Adipocyte (in vitro differentiated cells): ENCODE measurements at places on chromosomes 4 and X.
A peak's percentile ranks its signal among the peaks of the same experiment; 100 is the strongest.

DNA sequence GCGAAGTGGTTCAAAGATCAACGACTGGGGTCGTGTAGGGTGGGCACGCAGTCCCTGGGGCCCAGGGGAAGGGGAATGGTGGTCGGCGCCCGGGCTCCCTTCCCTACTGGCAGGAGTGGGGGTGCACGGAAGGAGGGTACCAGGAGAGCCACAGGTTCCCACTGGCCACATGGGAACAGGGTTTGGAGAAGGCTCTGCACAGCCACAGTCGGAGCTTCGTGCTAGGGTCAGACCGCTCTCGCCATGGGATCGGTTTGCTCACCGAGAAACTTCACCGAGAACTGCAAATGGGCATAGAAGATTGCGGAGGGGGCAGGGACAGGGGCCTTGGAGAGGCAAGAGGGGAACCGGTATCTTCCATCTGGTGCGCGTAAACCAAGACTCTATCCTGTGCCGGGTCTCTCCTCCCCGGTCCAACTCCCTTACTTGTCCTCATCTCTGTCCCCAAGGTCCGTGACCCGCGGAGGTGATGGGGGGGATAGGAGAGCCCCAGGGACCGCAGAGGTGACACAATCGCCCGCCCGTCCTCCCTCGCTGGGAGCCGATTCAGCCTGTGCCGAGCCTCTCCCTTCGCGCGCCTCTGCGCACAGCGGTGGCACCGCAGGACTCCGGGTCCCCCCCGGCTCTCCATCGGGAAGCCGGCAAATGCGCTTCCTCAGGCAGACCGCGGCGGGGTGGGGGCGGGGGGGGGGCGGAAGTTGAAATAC lies 1.0 kb downstream of the SCD5 start:
- DNase-seq: peak; percentile 69

- no peak for DNase-seq
Measured at GRCh38 chrX:80576806-80577533, 156.7 kb downstream of the TENT5D start.

DNA sequence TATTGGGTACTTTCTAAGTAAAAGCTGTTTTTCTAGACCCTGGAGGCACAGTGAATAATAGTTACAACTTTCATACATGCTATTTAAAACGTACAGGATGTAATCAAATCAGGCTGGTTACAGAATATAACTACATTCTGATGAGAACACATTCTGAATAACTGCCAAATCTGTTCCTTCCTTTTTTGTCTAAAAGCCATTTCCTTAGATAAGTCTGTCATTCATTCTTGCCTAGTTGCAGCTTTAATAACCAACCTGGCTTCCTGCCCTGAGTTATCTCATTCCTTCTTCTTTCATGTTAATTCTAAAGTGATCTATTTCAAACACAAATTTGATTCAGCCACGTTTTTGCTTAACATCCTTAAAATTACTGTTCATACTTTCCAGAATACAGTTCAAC lies 189.7 kb upstream of the ITM2A start:
- DNase-seq: no peak

GRCh38 chrX:103737696-103738095 lies 27.0 kb downstream of the TMEM31 start:
- DNase-seq: no peak

DNA sequence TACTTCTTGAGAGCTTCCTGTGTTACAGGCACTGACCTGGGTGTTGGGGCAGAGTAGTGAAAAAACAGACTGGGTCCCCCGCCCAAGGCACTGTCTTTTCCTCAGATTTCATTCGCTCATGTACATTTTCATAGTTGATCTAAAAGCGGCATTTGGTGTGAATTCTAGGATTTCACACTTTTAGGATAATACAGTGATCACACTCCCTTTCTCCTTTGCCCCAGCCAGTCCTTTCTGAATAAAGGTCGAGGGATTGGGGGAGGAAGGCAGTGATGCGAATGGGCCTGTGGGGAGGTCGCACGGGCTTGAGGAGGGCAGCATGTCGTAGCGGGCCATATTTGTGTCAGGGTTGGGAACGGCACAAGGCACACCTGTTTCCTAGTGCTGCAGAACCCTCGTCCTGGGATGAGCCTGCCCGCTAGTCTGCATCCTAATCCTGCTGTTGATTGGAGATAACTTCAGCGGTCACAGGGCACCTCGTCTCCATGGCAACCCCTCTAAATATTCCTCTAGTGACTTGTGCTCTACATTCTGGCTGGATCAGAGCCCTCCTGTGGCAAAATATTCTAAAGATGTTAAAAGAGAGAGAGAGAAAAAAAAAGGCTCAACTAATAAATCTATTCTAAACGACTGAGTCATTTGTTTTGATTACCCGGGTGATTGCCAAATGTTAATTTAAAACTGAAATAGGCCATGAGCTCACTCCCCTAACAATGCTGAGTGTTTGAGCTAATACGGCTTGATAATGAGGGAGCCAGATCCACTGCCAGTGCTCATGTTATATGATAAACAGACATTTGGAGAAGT lies 21.8 kb downstream of the FHL1 start:
- DNase-seq: peak; percentile 91

- peak; percentile 82 for DNase-seq
Measured at GRCh38 chr4:174365018-174365587, 81.4 kb downstream of the CEP44 start.

DNA sequence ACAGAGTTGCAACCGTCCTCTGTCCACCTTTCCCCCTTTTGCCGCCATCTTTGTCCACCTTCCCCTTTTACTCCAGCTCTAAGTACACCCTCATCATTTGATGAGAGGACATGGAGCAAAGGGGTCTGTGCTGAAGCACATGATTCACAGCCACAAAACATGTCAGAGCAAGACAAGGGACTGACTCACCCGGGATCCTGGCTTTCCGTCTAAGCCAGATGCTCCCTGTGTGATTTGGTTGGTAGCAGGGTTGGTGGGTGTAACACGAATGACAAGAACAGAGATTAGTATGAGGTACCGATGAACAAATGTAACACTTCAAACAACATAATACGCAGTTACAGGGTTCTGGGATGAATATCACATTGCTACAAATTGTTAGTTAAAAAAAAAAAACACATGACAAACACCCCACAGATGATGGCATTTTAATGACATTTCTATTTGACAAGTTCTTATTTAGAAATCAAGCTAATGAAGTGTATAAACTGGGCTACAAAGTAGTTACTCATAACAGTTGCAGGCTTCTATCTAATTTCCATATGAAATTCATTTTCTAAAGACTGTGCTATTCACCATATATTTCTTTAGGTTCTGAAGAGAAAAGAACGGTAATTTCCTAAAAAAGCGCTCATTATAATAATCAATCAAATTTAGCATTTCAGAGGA lies 71.4 kb upstream of the ETNPPL start:
- peak; percentile 44 for DNase-seq

- DNase-seq: peak; percentile 25
Measured at GRCh38 chr4:40524366-40525041, 105.2 kb downstream of the RBM47 start.

- no peak for DNase-seq
Measured at GRCh38 chr4:80035336-80035735, 37.7 kb downstream of the ANTXR2 start.

- no peak for DNase-seq
Measured at GRCh38 chr4:152690706-152691651, 11.2 kb upstream of the TMEM154 start.

DNA sequence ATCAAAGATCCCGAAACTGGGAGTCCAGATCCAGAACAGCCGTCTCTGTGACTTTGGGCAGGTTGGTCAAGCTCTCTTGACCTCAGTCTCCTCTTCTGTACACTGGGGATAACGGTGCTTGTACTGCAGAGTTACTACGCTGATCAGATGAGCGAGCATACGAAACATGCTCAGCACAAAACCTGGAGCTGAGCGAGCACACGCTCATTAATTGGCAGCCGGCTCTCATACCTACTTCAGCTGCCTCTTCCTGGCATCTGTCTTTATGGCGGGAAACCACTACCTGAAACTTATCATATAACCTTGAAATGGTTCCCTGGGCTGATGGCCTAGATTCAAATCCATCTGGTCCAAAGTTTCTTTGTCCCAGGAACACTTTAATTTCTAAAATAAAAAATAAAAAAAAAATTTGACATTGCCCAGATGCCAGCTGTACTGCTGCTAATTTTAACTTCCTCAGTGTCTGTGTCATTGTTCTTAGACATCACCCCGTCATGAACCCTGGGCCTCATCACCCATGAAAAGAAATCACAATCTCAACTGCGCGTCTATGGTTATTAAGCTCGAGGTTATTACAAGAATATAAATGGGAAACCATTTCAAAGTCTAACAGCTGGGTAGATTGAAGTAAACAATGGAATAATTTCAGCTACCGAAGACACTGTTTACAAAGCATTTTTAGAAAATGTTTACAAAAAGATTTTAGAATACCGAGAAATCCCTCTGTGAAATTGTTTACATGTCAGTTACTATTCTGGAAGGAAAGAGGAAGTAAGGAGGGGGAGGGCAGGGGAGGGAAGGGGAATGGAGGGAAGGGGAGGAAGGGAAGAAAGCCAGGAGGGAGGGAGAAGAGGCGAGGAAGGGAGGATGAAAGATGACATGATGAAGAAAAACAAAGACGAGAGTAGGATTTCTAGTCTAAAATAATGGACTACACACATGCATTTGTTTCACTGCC lies 49.0 kb downstream of the CRMP1 start:
- no peak for DNase-seq

DNA sequence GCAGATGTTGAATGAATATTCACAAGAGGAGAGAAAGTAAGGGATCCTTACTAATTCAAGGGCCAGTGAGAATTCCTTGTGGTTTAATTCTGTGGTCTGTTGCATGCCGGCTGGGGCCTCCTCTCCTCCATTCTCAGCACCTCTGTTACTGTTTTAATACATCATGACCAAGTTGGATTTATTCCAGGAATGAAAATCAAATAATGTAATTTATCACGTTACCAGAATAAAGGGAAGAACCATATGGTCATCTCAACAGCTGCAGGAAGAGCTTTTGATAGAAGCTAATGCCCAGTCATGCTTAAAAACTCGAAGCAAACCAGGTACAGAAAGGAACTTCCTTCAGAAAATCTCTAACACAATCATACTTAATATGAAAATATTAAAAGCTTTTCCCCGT lies 54.1 kb downstream of the GRK4 start:
- no peak for DNase-seq

- DNase-seq: no peak
Measured at GRCh38 chrX:101774340-101774739, 114.7 kb upstream of the ARMCX2 start.

DNA sequence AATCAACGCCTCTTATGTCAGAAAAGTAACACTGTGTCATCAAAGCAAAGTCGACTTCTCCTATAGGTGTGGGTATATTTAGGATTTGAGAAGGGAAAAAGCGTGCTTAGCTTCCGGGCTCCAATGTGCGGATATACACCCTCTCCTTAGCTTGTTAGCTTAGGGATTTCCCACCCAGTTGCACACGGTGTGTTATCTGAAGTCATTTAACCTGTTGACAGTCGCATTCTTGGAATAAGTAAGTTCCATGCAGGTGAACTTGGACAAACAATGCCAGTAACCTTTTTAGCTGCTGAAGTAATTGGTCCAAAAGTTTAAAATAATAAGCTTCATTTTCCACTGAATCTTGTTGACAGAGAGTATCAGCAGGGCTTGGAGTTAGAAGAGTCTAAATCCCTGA lies 113.7 kb downstream of the SHROOM3 start:
- no peak for DNase-seq

GRCh38 chr4:181835348-181835747 lies 407.9 kb upstream of the TENM3 start:
- no peak for DNase-seq

GRCh38 chr4:6688879-6689505 lies 4.7 kb upstream of the S100P start:
- peak; percentile 93 for DNase-seq

DNA sequence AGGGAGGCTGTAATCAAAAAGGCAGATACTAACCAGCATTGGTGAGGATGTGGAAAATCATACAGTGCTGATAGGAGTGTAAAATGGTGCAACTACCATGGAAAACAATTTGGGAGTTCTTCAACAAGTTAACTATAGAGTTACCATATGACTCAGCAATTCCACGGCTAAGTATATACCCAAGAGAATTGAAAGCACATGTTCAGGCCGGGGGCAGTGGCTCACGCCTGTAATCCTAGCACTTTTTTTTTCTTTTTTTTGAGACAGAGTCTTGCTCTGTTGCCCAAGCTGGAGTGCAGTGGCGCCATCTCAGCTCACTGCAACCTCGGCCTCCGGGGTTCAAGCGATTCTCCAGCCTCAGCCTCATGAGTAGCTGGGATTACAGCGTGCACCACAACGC lies 15.0 kb upstream of the CD99L2 start:
- DNase-seq: peak; percentile 75

- peak; percentile 94 for DNase-seq
Measured at GRCh38 chr4:142817442-142817841, 28.7 kb downstream of the INPP4B start.

GRCh38 chrX:71619986-71620385 lies 1.7 kb upstream of the CXCR3 start:
- no peak for DNase-seq

- no peak for DNase-seq
Measured at GRCh38 chr4:100876546-100876945, 358.7 kb upstream of the EMCN start.

- no peak for DNase-seq
Measured at GRCh38 chrX:9738151-9738550, 27.5 kb downstream of the GPR143 start.

DNA sequence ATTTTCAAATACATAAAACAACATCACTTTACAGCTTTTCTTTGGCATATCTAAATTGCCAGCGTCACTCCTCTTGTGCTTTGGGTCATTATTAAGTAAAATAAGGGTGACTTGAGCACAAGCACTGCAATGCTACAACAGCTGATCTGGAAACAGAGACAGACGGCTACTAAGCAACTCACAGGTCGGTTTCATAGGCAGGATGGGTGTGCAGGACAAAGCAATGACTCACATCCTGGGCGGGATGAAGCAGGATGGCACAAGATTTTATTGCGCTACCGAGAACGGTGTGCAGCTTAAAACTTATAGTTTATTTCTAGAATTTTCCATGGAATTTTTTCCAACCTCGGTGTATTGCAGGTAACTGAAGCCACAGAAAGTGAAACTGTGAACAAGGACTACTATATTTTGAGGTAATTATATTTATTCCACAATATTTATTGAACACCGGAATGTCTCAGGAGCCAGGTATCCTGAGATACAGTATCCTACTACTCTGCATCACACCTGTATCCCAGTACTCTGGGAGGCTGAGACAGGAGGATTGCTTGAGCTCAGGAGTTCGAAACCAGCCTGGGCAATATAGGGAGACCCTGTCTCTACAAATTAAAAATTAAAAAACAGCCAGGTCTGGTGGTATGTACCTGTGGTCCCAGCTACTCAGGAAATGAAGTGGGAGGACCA lies 215.5 kb downstream of the APBB2 start:
- no peak for DNase-seq

DNA sequence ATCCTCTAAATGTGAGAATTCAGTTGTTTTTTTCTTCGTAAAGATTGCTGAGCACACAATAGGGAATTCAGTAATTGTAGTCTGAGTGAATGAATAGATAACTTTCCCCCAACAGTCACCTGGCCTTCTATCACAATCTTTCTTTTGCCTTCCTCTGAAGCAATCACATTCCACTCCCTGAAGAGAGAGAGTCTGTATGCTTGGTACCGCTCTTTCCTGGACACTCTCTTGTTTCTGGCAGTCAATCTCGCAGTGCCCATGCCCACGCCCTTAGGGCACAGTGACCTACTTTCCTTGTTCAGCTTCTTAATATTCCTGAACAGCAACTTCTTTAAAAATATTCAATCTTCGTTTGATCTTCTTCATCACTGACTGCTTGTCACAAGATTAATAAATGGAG lies 255.9 kb downstream of the ADAMTS3 start:
- DNase-seq: no peak

- no peak for DNase-seq
Measured at GRCh38 chr4:107304699-107305286, 268.7 kb upstream of the DKK2 start.
